Activated CD8-positive, alpha-beta T cell treated with anti-CD3 and anti-CD28 coated beads, Interleukin-2, amount 10 ng/mL, durations not matched to agents 7 days and 5 days (primary cell): ENCODE measurements at places on chromosomes 4 and X.

- no peak for DNase-seq
Measured at GRCh38 chr4:76197031-76197743, 16.4 kb downstream of the SCARB2 start.

DNA sequence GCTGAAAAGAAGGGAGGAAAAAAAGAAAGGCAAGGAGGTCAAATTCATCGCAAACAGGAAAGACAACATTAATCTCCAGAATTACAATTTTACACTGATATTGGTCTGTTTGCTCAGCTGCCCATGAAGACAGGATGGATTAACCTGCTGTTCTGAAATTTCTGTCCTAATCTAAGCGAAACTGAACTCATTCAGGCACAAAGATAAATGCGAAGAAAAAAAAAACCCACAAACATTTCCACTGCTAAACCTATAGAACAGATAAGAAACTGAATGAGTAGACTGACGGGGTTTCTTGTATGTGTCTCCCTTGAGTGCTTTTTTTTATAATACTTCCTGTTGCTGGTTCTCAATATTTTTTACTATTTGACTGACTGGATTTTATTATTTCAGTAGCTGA is 251.8 kb upstream of the FTHL17 start:
- no peak for DNase-seq

DNA sequence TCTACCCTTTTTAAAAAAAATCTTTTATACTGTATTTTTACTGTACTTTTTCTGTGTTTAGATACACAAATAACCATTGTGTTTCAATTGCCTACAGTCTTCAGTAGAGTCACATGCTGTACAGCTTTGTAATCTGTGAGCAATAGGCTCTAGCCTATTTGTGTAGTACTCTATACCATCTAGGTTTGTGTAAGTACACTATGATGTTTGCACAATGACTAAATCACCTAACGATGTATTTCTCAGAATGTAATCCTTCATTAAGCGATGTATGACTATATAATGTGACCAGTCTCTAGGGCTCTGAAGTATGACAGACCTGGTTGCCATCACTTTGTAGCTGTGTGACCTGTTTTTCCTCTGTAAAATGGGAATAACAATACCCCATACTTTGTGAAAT is 14.2 kb upstream of the DCAF4L1 start:
- no peak for DNase-seq

GRCh38 chr4:76365636-76366035 is 55.3 kb downstream of the CCDC158 start:
- DNase-seq: no peak

DNA sequence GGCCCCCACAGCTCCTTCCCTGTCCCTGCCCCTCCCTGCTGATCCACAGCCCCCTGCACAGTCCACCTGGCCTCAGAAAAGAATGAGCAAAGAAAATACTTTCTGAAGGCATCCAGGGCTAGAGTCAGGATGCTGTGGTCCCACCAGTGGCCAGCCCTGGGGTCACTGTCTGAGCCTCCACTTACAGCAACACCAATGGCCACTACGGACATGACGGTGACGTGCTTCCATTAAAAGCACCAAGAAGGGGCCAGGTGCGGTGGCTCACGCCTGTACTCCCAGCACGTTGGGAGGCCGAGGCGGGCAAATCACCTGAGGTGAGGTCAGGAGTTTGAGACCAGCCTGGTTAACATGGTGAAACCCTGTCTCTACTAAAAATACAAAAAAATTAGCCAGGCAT is 4.0 kb downstream of the JAKMIP1 start:
- DNase-seq: no peak
